ENCODE measurements at places on chromosomes 2 and 18. TPM values are rescaled to one million over a fixed set of nuclear protein-coding genes. Genes with fewer than 3 reads are reported as not detected.

NCKAP5 gene
- 0.26 TPM for total RNA-seq

DNA sequence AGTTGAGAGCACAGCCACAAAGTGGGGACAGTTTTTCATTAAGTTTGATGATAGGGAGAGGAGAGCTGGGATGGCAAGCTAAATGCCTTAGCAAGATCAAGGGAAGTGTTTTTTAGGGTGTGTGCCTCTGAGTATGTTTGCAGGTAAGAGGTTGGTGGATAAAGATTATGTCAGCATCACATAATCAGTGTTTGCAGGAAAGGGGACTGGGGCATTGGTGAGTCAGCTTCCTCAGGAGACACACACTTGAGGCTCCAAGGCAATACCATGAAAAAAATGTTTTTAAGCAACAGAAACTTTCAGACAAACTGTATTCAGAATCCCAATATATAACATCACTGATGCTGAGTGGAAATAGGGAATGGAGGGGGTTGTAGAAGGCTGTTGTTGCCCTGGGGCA is 25.4 kb upstream of the DTNB start:
- no peak for DNase-seq

- no peak for DNase-seq
These were observed 110.8 kb downstream of the FMNL2 start for GRCh38 chr2:152445791-152446201.

- no peak for DNase-seq
These were observed 1384.8 kb downstream of the RPIA start for GRCh38 chr2:90076311-90076710.

OR6B3 gene
- not detected for total RNA-seq

DNA sequence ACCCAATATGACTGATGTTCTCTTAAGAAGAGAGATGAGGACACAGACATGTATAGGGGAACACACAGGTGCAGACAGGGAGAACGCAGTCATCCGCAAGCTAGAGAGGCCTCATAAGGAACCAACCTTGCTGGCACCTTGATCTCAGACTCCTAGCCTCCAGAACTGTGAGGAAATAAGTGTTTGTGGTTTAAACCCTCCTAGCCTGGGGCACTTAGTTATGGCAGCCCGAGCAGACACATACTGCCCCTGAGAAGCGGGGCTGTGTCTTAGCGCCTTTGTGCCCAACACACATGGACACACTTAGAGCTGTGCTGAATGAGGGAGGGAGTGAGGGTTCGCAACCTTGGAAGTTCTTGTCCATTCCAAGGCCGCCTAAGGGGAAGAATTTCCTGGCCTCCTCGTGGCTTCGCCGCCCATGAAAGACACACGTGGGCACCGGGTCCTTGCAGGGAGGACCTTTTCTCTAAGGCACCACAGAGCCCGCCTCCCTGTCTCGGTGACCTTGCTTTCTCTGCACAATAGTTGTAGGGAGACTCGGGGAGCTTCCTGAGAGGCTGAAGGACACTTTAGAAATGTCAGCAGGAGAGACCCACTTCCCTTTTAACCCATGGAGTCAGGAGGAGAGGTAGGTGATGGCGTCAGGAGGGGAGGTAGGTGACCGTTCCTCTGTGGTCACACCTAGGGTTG is 224.5 kb upstream of the HDAC4 start:
- DNase-seq, result no peak

- no peak for DNase-seq
These were observed 234.4 kb downstream of the TRIB2 start for GRCh38 chr2:12950957-12951656.

- no peak for DNase-seq
These were observed 50.6 kb upstream of the EML6 start for GRCh38 chr2:54672590-54673456.

GRCh38 chr18:13061630-13062189 is 70.5 kb downstream of the CEP192 start:
- no peak for DNase-seq

DNA sequence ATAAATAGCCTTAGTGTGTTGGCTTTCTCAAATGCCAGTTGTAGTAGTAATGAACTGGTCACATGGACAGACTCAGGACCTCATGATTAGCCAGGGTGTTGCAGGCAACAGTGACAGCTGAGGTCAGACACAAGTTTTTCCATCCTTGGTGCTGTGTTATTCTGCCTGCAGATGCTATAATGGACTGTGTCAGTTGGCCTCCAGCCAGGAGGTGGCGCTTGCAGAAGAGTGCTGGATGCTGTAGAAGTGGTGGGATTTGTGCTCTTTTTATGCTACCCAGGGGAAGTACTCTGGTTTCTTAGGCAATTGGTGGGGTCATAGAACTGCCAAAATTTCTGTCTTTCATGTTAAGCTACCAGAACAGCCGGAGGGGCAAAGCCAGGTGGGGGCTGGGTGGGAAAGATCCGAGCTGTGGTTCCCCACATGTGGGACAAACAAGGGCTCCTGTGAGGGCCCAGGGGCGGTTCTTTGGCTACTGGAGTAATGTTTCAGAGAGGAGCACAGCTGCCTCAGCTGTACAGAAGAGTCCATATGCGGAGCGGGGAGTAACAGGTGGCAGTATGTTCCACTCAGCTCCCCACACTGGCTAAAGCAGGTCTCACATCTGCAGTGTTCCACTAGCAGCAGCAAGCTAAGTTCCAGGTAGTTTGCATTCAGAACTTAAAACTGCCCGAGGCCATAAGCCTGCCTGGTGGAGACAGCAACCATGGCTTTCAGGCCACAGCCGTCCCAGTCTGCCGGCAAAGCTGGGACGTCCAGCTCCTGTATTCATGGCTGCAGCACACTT is 104.4 kb downstream of the GULP1 start:
- no peak for DNase-seq

GRCh38 chr2:88074854-88075292 is 7.2 kb downstream of the SMYD1 start:
- no peak for DNase-seq

GRCh38 chr2:156380117-156380645 is 47.7 kb upstream of the NR4A2 start:
- DNase-seq, result no peak

DNA sequence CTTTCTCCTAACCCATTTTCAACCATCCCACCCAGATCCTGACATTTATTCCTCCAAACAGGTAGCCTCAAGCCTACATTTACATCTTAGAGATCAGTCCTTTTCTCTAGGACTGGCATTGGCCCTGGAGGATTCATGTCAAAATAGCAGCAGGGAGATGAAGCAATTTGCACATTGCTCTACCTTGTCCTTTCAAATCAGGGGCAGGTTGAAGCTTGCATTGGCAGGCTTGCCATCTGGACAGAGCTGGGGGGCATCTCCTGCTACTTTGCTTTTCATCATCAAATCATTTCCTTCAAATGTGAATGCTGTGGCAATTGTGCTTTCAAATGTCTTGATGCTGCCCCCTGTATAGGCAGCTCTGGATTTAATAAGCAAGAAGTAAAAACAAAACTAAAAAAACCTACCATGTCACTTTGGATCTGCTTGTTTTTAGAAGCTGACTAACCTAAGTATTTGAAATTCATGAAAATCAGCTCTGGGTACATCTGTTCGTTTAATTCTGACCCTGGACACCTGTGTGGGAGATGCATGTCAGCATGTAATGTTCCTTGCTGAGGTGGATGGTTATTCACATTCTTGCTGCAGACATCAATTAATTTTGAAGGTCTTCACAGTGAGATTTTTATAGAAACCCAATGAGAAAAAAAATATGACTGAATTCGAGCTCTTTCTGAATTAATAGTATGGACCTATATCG is 47.9 kb downstream of the KIF5C start:
- no peak for DNase-seq

GRCh38 chr2:55012672-55013484 is 37.4 kb downstream of the RTN4 start:
- no peak for DNase-seq

GRCh38 chr2:199202964-199203363 is 254.8 kb downstream of the SATB2 start:
- DNase-seq, result no peak

DNA sequence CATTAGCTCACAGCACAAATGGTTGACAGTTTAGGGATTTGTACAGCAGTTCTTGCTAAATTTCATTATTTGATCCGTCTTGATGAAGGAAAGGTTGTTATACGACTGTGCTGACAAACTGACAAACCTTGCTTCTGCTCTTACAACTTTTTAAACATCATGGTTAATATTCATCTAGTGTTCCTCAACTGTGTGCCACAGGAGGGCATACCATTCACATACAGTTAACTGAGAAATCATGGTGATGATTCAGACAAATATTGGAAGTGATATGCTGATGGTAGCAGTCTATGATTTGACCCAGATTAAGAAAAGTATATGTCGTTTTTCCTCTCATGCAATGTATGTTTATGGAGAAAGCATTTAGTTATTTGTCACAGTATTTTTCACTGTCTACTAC is 129.8 kb upstream of the FSIP2 start:
- DNase-seq, result no peak

DNA sequence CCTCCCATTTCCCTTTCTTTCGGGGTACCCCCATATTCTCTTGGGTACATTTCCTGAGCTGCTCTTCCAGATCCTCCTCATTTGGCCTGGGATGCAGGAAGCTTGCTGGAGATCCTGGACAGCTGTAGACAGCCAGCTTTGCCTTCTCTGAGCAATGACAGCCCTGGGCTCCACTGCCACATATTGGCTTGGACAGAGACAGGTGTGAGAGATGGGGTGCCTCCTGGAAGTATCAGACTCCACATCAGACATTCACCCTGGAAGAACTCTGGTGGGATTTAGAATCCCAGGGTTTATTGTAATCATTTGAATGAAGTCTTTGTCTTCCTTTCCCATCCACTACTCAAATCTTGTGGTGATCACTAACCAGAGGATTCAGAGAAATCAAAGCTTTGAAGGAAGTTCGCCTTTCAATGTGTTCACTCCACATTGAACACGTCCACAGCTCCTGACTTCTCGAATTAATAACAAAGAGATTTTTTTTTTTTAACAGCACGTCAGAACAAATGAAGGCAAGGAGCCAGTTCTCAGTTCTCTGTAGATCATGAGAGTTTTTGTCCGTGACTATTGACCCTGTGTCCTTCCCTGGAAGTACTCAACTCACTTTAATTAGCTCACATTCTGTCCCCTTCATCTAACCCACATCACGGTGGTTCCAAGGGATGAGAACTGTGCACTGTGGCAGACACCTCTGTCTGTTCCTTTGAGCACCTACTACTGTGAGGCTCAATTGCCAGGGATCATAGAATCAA is 377.6 kb upstream of the TRIB2 start:
- no peak for DNase-seq

- DNase-seq, result peak; percentile 41
These were observed 96.5 kb upstream of the SERTAD2 start for GRCh38 chr2:64750001-64750816.

GMPPA gene
- 32.0 TPM for total RNA-seq

- DNase-seq, result no peak
These were observed 61.0 kb upstream of the CDKL4 start for GRCh38 chr2:39304729-39305128.

DNA sequence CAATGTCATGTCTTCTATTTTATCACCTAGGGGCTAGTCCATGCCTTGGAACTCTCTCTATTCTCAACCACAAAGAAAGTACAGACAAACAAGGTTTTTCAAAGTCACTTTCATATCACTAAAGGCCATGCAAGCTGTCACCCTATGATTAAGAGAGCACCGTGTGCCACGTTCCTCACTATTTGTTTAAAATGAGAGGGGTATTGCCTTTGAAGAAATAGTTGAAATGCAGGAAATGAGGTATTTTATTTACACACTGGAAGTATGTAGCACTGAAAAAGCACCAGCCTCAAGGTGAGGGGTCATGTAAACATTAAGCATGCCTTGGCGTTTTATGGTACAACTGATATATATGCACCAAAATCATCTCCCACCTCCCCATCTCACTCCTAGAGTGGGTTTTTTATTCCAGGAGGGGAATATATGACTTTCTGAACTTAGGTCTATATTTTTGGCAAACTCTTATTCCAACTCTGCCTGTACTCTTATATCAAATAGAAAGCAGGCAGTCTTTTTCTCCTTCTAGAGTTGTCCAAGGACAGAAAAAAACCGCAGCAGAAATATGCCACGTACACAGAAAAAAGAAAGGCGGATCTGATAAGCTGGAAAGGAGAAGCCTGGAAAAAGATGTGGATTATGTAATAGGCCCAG is 53.5 kb downstream of the VSNL1 start:
- no peak for DNase-seq

GREB1L gene
- 2.7 TPM for total RNA-seq

PSMG2 gene
- total RNA-seq, result 71.9 TPM

DNA sequence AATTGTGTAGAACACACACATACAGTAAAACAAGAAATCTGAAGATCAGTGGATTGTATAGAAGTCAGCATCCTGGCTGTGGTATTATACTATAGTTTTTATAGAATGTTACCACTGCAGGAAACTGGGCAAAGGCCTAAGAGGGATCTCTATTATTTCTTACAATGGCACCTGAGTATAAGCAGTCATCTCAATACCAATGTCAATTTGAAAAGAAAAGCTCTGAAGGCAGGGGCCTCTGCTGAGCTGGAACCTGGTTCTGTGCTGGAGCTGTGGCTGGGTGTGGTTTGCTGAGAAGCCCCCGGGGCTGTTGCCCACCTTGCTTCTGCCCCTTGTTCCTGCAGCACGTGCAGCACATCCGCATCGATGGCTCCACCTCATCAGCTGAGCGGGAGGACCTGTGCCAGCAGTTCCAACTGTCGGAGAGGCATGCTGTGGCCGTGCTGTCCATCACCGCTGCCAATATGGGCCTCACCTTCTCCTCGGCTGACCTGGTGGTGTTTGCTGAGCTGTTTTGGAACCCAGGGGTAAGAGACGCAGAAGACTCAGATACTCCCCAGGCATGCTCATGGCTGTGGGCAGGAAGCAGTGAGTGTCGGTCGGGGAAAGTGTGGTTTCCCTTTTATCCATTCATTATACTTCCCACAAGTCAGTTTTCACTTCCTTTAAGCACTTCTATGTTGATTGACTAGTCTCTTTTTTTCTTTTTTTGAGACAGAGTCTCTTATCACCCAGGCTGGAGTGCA is 23.5 kb upstream of the RPL37A start:
- DNase-seq, result no peak

GRCh38 chr18:25662272-25662671 is 310.3 kb upstream of the ZNF521 start:
- no peak for DNase-seq

DNA sequence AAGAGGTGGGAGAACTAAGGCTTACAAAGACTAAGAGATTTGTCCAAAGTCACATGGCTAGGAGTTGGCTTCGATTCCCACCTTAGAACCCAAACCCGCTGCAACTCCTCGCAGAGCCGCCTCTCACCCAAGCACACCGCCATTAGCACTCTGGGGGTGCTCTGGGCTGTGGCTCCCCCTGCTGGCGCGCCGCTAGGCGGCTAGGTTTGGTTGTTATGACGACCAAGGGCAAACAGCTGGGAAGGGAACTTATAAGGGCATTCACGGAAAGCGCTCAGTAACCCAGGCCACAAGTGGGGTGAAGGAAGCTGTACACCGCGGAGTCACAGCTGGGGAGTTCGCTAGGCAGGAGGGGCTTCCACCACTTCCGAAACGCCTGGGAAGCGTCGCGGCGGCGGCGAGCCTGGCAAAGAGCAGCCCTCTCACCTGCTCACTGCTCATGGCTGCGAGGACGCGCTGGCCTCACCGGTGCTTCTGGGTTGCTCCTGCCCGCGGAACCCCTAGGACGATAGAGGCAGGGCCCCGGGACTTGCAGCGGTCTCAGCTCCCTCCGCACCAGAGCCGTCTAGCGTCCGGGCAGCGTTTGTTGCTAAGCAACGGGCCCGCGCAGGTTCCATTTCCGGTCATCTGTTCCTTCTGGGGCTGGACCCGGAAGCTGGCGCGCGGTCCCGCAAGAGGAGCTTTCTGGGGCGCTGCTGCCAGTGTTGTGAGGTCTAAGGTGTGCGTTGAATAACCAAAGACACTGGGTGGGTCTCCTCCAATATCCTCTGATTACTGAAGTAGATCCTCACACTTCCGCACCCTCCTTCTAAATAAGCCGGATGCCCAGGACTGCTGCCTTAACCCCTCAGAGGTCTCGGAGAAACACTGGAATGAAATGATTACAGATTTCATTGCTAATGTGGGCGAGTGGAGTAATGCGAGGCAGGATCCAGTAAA is at the start of gene DNAH7:
DNAH7 (minus strand) TSS at position 567 of the 939 bp plus-strand sequence; CDS start at position 441, 126 bp downstream.
- DNase-seq, result peak; percentile 90

Data from H9 (cell line).